MCF 10A (cell line): ENCODE measurements at places on chromosomes 6 and 20.

- DNase-seq, result no peak
Observed at GRCh38 chr6:33372526-33373123, 19.0 kb upstream of the KIFC1 start.

DNA sequence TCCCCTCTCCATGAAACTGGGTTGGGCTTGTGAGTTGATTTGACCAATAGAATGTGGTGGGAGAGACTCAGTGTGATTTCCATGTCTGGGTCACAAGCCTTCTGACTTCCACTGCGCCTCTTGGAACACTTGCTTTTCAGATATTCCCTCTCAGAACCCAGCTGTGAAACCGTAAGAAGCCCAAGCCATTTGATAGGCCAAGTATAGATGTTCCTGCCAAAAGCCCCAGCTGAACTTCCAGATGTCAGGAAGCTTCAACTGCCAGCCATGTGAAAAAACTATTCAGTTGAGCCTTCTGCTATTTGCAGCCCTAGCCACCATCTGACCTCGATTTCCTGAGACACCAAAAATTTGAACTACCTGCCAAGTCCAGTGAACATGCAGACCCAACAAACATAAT, 387.8 kb upstream of the GJE1 start:
- no peak for DNase-seq

- DNase-seq, result no peak
Observed at GRCh38 chr6:40036186-40036585, 101.9 kb upstream of the MOCS1 start.

GRCh38 chr6:157561414-157561790, 180.4 kb downstream of the ZDHHC14 start:
- DNase-seq, result no peak

DNA sequence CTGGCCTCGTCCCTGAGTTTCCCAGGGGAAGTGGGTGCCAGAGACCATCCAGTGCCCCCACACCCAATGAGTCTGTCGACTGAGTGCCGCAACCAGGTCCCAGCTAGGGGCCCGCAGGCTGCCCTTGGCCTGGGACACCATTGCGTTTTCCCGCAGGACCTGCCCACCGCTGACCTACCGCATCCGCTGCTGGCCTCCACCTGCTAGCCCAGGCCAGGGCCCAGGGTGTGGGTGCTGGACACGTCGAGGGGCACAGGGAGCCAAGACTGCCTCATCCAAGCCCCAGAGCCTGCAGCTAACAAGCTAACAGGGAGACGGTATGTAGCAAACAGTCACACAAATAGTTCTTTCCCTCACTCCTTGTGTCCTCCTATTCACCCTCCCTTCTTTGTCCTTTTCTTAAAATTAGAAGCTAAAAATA, 97.7 kb downstream of the TMEM242 start:
- DNase-seq, result no peak

DNA sequence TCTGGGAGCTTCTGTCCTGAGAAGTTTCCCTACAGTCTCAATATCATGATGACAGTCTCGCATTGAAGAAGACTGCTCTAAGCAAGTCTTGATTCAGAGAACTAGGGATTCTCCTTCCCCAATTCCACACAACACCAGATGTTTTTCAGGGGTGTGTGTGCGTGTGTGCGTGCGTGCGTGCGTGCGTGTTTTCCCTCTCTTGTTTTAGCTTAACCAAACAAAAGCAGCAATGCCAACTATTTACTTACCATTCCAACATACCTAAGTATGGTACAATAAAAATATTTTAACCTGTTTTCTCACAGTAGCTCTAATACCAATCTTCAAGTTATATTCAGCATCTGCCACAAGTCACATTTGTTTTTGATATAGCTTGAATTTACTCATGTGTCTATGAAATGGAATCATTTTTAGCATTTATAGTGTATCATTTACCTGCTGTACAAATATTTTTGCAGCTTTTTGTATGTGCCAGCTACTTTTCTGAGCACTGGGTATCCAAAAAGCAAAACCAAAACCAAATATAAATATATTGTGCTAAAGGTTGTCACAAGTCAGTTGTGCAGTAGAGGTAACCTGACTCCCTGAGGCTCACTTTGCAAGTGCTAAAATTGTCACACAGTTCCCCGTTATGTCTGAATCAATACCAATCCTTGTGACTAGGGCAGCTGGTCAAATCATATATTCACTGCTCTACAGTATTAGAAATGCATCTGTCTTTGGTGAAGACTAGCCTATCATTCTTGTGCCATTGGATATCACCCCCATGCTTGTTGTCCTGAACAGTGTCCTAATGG, 21.7 kb upstream of the MYLIP start:
- DNase-seq, result no peak

DNA sequence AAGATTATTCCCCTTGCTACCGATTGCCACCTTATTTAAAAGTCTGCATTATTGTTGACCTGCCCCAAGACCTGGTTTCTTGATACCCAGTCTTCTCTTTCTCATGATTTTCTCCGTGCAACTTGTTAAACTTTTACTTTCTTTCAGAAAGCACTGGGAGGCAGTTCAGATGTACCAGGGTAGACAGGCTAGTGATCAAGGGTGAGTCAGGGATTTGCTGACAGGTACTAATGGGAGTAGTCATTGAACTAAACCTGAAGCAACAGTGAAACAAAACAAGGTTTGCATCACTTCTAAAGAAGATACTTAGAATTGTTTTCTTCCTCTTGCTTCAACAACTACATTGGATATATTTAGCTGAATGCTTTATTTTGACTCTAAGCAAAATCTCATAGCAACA, 124.4 kb downstream of the KCNQ5 start:
- DNase-seq, result peak; percentile 80

- DNase-seq, result no peak
Observed at GRCh38 chr6:44284121-44284520, 13.9 kb downstream of the TMEM151B start.
